Inflammatory macrophage (primary cell): ENCODE measurements at places on chromosomes 4 and X.

DNA sequence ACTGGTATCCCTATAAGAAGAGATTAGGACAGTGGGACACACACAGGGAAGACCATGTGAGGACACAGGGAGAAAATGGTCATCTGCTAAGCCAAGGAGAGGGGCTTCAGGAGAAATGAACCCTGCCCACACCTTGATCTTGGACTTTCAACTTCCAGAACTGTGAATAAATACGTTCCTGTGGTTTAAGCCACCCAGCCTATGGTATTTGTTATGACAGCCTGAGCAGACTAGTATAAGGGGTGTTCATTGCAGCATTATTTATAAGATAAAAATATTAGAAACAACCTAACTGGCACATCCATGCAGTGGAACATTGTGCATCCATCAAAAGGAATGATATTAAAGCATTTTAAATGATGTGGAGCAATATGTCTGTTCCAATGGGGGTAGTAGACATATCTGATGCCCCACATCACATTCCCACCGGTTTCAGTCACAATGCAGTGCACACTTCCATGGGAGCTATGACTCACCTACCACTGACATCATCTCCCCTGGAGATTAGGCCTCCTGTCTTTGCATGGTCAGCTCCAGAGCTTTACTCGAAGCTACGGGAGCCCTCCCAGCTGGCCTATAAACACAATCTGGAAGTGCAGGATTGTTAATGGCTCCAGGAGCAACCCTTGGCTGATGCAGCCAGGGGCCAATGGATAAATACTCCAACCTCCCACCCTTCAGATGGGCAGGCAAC, 38.9 kb upstream of the MAMLD1 start:
- DNase-seq, result no peak

DNA sequence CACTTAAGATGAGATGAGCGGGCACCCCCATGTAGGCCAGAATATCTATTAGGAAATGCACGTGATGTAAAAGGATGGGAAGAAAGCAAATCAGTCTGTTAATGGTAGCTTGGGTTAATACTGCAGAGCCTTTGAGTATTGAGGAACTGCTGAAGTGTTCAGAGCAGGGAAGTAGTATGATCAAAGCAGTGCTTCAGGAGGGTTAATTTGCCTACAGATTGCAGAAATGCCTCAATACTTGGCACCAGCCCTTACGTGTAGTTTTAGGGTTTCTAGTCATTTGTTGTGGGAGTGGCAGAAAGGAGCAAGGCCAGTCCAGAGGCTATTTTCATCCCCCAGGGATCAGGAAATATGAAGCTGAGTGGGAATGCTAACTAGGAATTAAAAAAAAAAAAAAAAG, 19.7 kb downstream of the ZFX start:
- peak; percentile 21 for DNase-seq

DNA sequence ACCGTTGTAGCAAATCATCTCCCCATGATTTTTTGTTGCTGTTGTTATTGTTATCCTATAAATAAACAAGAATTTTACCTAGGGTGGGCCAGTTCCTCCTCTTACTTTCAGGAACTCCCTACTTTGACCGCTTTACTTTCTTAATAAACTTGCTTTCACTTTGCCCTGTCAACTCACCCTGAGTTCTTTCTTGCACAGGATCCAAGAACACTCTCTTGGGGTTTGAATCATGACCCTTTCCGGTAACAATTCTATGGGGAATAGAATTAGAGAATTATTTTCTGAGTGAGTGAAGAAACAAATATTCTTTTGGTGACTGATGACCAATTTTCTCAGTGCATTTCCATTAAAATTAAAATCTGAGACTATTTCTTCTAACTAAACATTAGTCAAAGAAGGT, 584.0 kb upstream of the TENM3 start:
- DNase-seq, result no peak

- DNase-seq, result no peak
Observed at GRCh38 chrX:18983666-18984380, at the start of gene PHKA2. Gene PHKA2, minus strand, starts transcription at chrX:18984114. Its CDS starts 182 bp downstream, at chrX:18983932.

- no peak for DNase-seq
Observed at GRCh38 chr4:113607147-113607720, 154.3 kb downstream of the CAMK2D start.

DNA sequence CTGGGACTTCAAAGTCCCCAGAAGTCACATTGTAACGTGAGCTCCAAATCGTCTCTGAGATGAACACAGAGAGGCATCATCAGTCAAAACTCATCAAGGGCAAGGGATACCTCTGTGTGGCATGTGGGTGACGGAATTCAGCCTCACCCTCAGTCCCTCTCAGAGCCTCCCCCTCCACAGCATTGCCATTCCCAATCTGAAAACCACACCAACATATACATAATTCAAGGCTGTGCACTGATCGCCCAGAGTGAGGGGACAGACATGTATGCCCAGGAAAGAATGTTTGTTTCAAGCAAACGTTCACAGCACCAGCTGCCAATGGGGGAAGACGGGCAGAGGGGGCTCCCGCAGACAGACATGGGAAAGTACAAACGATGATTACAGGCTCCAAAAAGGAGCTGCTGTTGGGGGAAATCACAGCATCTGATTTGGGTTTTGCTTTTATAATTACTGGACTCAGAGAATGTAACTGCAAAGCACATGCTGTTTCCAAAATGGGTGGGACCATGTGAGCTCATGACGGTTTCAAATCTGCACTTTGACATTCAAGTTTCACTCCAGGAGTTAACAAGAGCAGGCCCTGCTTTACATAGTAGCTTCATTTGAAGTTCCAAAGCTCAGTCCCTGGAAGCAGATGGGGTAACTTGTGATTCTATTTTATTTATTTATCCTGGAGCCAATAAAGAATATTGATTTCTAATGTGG, 88.3 kb downstream of the CLCN4 start:
- no peak for DNase-seq

DNA sequence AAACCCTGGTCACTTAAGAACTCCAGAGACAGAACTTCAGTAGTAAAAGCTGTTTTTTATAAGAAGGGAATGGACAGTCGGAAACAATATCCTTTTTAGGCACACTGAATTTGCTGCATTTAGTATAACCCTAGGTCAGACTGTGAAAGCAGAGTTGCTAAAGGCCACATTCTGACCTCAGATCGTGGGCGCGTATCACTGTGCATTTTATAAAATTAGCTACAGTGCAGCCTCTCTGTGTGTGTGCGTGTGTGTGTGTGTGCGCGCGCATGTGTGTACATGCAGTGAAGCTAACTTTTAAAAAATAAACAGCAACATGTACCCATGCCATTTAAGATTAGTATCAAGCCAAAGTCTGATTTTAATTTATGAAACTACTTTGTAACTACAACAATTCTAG, 8.0 kb downstream of the ZNF827 start:
- DNase-seq, result no peak

GRCh38 chrX:44828008-44828605, 15.7 kb upstream of the DUSP21 start:
- no peak for DNase-seq

DNA sequence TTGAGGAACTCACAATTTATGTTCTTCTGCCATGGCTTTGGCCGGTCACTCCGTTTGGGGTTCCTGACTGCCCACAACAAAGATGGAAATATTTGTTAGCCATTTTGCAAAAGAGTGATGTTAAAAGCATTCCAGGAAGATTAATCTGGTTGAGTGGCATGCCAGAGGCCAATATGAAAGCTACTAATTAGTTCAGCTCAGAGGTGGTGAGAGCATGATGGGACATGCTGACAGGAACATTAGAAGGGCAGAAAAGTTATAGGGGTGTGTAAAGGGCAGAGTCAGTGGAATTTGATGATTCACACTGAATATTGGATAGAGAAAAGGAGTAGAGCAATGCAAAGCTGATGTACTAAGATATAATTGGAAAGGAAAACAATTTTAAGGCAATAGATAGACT, 94.4 kb downstream of the TLL1 start:
- no peak for DNase-seq

DNA sequence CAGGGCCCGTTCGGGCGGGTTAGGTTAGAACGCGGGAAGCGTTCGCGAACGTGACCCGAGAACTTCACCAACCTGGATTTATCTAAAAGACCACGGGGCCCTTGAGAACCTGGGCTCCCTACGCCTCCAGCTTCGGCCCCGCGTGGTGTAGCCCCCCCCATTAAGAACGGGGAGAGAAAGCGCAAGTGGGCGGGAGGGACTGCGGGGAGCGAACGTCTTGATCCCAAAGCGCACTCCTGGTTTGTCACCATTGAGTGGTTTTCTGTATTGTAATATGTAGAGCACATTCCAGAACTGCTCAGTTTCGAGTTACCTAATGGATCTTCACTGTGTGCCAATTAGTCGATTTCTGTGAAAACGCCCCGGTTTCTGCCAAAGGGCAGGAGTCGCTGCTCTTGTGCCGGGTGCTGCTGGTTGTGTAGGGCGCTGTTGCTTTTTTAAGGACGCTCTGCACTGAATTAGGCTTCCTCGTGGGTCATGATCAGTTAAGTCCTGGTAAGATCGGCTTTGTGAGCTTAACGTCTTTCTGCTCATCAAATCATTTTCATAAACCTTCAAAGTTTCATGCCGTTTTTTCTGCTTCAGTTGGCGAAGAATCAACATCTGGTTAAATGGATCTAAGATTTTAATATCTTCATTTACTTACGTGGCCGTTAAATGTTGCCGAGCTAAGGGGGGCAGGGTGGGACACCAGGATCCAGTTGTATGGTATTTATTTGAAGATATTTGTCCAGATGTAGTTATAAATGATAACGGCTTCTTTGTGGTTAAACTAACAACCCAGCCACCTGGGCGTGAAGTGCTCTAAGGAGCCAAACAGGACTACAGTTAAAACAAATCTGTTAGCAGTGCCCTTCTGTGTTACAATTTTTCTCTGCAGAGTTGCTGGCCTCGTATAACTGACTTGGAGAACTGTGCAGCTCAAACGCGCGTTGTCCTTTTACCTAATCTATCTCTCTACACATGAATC, 809 bp downstream of the MND1 start:
- peak; percentile 67 for DNase-seq

DNA sequence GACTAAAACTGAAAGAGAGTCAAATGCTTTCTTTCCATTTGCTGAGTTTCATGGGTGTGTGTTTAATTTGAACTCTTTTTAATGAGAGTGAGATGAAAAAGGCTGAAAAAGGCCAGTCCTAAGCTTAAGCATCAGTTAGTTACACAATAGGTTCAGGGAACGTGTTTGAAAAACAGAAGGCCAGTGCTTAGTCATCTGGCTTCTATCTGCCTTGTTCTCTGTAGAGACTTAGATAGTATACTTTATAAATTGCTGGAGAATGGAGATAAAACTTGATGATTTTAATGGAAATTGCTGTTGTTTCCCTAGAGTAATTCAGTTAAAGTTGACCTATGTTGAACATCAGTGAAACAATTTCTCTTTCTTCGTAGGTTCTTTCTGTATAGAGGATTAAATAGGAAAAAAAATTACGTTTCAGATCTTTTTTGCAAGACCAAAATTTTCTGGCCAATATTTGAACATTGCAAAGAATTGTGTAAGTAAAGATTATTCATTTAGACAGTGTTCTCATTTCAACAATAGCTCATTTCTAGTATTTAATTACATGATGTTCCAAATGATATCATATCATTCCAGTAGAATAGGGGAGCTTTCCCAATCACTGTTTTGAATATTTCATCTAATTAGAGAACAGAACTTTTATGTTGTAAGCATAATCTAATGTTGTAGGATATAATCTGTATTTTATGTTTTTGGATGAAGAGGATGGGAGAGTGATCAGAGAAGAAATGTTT, 1088.8 kb downstream of the ADGRL3 start:
- no peak for DNase-seq

GRCh38 chr4:188495169-188495568, 355.9 kb downstream of the TRIML1 start:
- no peak for DNase-seq

- no peak for DNase-seq
Observed at GRCh38 chr4:38950159-38950558, 82.0 kb downstream of the TMEM156 start.

DNA sequence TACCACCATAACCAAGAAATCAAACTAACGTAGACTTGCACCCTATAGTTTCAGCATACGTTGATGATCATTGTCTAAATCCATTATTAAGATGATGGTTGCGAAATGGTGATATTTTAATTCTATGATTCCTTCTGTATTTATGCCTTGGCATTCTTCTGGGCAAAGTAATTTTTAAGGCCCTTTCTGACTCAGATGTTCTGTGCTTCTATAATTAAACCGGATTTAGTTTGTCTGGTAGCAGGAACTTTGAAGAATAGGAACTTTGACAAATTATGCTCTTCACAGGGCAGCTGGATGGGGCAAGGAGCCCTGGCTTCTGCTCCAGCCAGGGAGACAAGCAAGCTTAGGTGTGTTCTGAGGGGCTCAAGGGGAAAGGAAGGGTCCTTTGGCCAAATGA, 23.8 kb upstream of the PLAC1 start:
- DNase-seq, result no peak

DNA sequence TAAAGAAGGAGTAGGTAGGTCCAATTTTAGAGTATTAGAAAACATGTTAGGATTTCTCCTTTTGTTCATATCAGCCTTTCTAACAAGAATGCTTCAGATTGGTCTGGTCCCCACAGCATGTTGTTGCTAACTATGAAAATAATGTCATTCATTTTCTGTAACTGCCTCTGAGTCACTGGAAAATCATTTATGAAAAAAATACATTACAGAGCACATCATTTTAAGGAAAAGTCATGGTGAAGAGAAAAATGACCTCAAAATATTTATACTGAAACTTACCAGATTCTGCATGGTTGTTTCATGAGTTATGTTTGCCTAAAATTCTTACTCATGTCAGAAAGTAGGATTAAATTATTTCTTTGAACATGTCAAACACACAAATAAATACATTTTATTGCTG, 35.2 kb downstream of the DTHD1 start:
- DNase-seq, result no peak

- DNase-seq, result no peak
Observed at GRCh38 chr4:22336822-22337221, 179.0 kb downstream of the ADGRA3 start.

DNA sequence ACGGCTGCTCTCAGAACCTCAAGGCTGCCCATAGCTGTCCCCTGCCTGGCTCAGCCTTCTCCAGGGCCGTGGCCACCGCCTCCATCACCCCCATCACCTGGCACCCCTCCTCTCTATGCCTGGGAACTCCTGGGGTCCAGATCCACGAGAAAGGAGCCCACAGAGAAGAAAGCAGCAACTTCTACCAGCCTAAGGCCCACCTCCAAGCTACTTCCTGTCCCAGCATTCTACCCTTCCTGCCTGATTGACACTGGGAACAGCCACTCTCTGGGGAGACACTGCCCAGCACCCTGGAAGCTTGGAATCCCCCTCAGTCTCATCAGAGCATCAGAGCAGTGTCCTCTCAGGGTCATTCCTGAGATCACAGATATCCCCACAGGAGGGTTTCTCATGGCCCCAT, 36.9 kb upstream of the PROM1 start:
- DNase-seq, result no peak

DNA sequence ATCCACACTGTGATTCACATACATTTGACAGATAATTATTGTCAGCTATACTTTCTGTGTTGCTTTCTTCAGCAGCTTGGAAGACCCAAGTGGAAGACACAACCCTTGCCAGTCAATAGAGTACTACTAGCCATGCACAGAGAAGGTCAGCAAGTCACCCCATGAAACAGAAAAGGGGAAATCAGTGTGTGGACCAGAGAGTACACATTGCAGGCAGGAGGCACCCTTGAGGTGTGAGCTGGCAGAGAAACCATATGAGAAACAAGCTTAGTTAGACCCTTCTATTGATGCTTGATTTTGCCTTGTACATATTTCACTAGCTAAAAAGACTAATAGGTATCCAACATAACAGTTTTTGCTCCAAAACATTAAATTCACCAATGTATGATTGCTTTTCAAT, 99.5 kb downstream of the NLGN4X start:
- no peak for DNase-seq
